ENCODE measurements at places on chromosomes 4 and X.

GRCh38 chr4:112206431-112206830 is 25.2 kb upstream of the AP1AR start:
- DNase-seq = no peak

DNA sequence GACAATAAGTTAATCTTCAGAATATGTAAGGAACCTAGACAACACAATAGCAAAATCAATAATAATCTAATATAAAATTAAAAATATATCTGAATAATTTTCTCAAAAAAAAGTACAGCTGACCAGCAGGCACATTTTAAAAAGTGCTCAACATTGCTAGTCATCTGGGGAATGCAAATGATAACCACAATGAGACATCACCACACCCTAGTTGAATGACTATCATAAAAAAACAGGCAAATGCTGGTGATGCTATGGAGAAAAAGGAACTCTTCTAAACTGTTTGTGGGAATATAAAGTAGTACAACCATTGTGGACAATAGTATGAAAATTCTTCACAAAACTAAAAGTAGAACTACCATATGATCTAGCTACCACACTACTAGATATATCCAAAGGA is 956.9 kb upstream of the NDST4 start:
- no peak for DNase-seq

- DNase-seq = no peak
Measured at GRCh38 chr4:132866616-132867015, 282.5 kb upstream of the PCDH10 start.

DNA sequence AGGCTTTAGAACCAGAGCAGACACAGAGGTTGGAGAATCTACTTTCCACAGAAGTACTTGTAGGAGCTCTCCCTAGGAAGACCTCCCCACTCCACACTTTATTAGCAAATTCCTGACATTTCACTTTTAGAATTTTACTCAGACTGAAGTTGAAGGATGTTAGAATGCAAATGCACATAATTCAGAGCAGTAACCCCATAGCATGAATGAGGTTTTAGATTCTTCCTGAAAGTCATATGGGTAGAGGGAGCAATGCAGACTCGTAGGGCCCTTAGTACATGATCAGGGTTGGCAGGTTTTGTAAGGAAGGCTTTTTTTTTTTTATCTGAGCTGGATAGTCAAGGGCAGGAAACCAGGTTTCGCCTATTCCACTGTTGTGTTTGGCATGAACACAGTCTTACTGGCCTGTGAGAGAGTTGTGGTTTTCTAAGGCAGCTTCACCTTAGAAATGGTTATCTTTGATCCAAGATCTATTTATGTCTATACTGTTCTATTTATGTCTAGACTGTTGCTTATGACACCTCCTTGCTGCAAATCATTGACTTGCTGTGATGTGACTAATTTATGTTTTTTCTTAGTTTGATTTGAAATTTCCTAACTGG is 48.9 kb downstream of the SPATA18 start:
- no peak for DNase-seq

GRCh38 chr4:47167081-47168035 is 136.0 kb downstream of the GABRB1 start:
- no peak for DNase-seq

DNA sequence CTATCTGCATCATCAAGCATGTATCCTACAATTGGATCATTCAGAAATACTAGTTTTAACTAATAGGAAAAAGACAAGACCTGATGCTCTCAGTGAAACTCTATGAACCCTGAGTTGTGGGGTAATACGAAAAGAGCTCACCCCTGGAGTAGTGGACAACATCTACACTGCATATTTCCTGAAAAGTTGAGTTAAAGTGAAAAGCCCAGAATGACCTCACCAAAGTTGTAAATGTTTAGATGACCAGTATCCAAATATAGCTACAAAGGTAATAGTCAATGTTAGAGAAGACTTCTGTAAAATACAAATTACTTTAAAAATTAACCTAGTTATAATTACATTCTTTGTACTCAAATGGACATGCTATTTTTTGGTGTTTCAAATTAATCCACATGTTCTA is 52.8 kb upstream of the SRPX start:
- DNase-seq = no peak

- no peak for DNase-seq
Measured at GRCh38 chrX:46250151-46250550, 295.1 kb downstream of the ZNF674 start.

- no peak for DNase-seq
Measured at GRCh38 chrX:149569770-149570169, 17.5 kb downstream of the MAGEA9B start.

DNA sequence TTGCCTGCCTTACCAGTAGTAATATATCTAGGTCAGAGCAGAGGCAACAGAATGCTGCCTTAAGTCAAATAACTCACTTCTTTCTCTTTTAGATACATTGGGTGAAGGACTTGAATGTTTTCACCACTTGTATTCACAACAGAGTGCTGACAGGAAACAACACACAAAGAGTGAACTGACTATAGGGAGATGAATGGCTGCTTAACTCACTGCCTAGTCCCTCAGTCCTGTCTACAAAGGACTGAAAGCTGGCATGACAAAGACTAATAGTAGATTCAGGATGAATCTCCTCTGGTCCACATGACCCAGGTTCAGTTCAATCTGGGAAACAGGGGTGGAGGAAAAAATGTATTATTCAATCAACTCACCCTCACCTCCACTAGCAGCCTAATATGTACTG is 134.2 kb downstream of the GALNTL6 start:
- DNase-seq = no peak

GRCh38 chr4:163273922-163274321 is 58.5 kb downstream of the NPY1R start:
- DNase-seq = no peak

DNA sequence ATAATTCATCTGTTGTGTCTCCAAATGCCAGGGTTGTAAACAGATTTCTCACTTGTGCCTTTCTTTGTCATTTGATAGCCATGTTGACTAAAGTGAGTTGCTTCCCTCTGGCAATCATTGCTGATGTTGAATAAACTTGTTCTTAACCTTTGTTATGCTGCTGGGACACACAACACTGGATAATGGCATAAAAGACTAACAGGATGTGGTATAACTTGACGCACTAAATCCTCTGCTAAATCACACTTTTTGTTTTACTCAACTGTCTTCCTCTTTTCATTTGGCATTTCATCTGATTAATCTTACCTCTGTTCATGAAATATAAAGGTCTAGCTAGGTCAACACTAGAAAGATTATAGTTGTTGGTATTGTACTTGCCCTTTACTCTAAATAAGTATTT is 17.6 kb upstream of the CXCL5 start:
- no peak for DNase-seq

DNA sequence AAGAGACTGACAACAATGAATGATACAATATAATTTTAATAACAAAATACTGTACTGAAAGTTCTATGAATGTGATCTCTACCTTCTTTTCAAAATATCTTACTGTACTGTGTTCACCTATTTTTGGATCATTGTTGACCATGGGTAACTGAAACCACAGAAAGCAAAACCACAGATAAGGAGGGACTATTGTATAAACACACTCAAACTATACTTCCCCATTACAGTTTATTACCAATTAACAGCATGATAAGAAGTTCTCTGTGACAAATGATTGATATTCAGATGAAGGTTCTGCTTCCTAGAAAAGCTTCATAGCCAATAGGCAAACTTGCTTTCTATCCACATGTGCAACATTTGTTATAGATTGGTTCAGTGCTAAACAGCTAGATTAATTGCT is 50.1 kb downstream of the GABRG1 start:
- no peak for DNase-seq

- DNase-seq = no peak
Measured at GRCh38 chr4:158261480-158261879, 51.2 kb downstream of the TMEM144 start.

- no peak for DNase-seq
Measured at GRCh38 chr4:1407657-1408333, 1.6 kb upstream of the NKX1-1 start.

GRCh38 chr4:51909236-51909703 is 66.3 kb downstream of the DCUN1D4 start:
- DNase-seq = no peak

Measured in natural killer cell treated with Interleukin-12 subunit alpha and Interleukin-12 subunit beta and Interleukin-15 and Interleukin-18, amount 100 ng/mL, for 72 hours (primary cell).